ENCODE measurements at places on chromosomes 2 and 18.

GRCh38 chr2:201257956-201258665 is 2.2 kb upstream of the CASP8 start:
- DNase-seq = peak; percentile 59

GRCh38 chr2:48459466-48459865 is 70.5 kb upstream of the STON1 start:
- DNase-seq = no peak

- no peak for DNase-seq
These were observed 164.6 kb downstream of the LDLRAD4 start for GRCh38 chr18:13382954-13383827.

DNA sequence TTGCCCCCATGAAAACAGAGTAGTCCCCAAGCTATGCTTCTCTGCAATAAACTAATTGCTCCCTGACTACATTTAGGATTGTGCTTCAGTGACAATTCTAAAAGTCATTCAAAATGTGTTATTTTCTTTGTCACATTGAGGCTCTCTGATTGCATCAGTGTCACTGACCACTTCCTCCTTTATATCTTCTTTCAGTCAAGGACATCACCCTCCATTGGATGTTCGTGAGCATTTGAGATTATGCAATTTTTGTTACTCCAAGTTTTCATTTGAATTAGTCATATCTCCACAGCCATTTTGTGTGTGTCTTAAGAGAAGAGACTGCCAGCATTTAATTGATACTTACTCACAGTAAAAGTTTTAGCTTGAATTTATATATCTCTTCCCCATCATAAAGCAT is 780.8 kb upstream of the GCFC2 start:
- no peak for DNase-seq

DNA sequence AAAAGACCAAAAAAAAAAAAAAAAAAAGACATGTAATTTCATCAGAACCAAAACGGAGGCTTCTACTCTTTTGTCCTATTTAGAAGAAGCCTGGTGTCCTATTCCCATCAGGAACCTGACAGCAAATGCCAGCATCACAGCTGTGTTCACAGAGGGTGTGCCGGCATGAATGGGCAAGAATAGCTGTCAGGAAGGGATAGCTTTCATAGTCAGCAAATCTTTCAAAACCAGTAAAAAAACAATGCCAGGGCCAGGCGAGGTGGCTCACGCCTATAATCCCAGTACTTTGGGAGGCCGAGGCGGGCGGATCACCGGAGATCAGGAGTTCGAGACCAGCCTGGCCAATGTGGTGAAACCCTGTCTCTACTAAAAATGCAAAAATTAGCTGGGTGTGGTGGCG is 231.8 kb upstream of the PXDN start:
- no peak for DNase-seq

- no peak for DNase-seq
These were observed 35.5 kb upstream of the TMEM87B start for GRCh38 chr2:112019569-112019982.

- peak; percentile 79 for DNase-seq
These were observed 141.5 kb upstream of the PKDCC start for GRCh38 chr2:41906338-41906725.

DNA sequence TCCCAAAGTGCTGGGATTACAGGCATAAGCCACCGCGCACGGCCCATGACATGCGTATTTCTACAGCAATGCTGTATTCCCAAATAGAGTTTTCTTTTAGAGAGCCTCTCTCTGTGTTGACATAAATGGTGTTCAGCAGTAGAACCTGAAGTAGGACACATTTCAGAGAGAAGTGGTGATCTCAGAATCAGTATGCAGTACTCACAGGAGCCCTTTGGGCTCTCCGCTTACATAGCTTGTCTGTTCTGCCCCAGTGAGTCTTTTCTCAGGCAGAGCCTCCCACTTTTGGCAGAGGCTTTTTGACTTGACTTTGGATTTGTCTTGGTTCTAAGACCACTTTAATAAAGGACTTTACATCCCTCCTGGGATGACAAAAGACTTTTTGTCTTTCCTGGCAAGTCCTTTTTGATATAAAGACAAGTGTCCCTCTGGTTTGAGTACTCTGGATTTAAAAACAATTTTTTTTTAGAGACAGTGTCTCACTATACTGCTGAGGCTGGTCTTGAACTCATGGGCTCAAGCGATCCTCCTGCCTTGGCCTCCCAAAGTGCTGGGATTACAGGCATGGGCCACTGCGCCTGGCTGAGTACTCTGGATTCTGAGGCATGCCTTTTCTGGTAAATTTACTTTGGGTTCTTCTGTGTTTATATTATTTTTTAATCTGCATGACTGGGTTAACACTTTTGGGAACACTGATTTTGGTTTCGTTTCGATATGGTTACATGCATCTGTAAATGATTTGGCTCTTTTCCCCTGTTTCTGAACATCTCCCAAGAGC is 113.3 kb downstream of the SMAD2 start:
- no peak for DNase-seq

GRCh38 chr2:64748561-64748960 is 94.8 kb upstream of the SERTAD2 start:
- no peak for DNase-seq

DNA sequence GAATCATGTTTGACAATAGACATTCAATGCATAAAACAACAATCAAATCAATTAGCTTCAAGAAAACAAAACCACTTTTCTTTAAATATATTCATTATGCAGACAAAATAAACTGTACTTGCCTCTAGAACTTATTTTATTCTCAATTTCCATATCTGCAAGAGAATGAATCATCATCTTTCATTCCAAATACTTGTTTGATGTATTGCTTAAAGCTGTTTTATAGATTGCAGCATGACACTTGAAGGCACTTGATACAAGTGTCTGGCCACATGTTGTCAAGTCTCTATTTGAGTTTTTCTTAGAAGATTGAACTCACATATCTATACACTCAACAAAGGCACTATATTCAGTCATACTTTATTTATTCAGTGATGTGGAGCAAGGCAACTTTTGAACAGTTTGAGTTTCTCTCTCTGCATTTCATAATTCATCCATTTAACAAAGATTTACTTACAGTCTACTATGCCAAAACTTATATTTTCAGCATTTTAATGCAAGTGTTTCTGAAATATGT is 38.7 kb upstream of the DDX18 start:
- DNase-seq = no peak
